ENCODE measurements at places on chromosomes 4 and X. TPM values are rescaled to one million over a fixed set of nuclear protein-coding genes. Genes with fewer than 3 reads are reported as not detected.

The DDX60 gene
- 11.4 TPM for total RNA-seq

The EVC2 gene
- 5.9 TPM for total RNA-seq

The SPANXN4 gene
- total RNA-seq = not detected

The INTU gene
- 12.5 TPM for total RNA-seq

The HCCS gene
- 35.8 TPM for total RNA-seq

The EDA gene
- under 0.01 TPM for total RNA-seq

The ATP1B4 gene
- total RNA-seq = not detected

The HS3ST1 gene
- not detected for total RNA-seq

The UGT8 gene
- not detected for total RNA-seq

The CLDN2 gene
- not detected for total RNA-seq

The NAP1L3 gene
- total RNA-seq = 5.3 TPM
